ENCODE measurements at places on chromosomes 12 and 14.

GRCh38 chr12:68804657-68805591 is 3.1 kb upstream of the MDM2 start:
- DNase-seq, result no peak

- no peak for DNase-seq
Measured at GRCh38 chr14:71591929-71592328, 340.3 kb upstream of the RGS6 start.

DNA sequence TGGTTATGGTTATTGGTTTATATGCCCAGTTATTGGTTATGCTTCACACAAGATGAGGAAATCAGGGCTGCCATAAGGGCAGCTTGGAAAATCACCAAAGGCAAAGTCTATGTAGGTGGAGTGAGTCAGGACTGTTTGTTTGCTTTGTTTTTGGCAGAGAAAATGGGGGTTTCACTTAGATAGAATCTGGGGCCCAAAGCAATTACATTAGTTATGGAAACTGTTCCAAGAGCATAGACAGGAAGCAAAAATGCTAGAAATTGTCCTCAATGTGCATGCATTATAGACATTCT is 2.2 kb downstream of the VAMP1 start:
- DNase-seq, result no peak

- DNase-seq, result no peak
Measured at GRCh38 chr12:88623777-88624548, 43.7 kb upstream of the KITLG start.

DNA sequence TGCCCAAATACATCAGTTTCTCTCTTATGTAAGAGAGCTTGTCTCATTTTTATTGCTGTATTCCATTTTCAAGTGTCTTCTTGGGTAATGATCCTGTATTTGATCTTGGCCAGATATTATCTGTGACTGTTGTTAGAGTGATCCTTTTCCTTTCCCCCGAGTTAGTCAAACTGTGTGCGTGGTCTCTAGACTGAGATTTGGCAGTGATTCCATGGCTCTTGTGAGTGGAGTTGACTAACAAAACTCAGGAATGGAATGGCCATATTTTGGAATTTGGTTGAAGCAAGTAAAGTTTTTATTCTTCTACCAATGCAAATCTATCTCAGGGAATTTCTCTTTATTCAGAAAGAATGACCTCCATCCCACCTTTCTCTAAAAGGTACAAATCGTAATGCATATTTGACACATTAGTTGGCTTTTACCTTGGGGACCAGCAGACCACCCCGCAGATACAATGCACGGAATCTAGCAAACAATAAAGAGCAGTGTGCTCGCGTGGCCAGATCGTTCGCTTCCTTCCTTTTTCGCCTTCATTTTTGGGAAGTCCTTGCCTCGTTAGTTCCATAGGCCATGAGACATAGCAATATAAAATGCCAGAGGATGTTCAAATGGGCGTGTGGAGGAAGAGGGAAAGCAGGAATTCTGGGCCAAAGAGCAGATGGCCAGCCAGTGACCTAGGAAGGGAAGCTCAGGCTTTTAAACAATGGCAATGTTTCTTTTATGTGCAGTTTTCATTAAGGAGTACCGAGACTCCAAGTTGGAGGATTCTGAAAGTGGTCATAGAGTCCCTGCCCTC is 24.4 kb downstream of the ETV6 start:
- DNase-seq, result no peak

GRCh38 chr12:113007166-113007565 is 28.8 kb downstream of the OAS2 start:
- DNase-seq, result no peak

DNA sequence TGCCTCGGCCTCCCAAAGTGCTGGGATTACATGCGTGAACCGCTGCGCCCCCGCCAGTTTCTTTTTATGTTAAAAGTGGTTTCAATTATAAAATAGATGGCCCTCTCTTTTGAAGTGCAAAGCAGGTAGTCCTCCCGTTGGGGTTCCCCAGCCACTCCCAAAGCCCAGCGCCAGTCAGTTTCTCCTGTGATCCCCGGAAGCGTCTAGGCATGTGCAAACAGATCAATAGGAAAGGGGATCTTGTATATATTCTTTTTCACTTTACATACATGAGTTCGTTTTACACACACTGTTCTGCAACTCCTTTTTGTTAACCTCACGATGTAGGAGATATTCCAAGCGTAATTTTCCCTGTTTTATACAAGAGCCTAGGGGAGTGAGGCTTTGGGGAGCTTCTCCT is 16.3 kb upstream of the DLK1 start:
- DNase-seq, result no peak

DNA sequence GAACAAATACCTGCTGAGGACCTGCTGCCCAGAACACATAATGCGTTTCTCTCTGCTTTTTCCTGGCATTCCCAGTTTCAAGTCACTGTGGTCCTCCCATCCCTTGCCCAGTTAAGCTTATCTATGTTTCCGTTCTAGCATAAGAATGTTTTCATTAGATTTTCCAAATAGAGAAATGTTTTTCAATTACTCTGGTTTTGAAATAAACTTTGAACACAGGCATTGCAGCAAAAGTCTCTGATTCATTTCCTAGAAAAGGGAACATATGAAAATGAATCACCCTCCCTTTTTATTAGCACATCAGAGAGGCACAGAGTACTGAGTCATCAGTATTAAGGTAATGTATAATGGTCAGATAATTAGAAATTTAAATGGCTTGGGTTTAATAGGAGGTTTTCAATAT is 201.1 kb upstream of the TMEM260 start:
- DNase-seq, result no peak

GRCh38 chr12:64650762-64651161 is 40.5 kb downstream of the RASSF3 start:
- DNase-seq, result no peak

GRCh38 chr14:104830781-104831180 is 29.9 kb downstream of the ZBTB42 start:
- no peak for DNase-seq

DNA sequence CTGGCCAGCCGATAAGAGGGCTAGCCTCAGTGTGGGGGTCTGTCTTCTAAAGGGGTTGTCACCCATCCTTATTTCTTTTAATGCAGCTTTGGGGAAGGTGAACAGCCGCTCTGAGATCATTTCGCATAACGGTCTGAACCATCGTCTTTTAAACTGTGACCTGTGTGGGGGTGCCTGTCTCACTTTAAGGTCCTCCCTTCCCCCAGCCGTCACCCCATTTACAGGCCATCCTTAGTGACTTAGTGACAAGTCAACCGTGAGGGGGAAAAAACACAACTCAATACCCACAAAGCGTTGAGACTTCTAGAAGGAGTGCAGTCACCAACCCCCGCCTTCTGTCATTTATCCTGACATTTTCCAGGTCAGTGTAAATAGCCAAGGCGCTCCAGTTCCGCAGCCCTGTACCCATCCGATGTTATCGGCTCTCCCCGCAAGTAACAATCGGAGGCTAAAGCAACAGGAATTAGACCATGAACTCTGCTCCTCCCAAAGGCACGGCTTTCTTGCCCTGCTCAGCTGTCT is 505 bp upstream of the DENND5B start:
- DNase-seq, result no peak

GRCh38 chr14:76472199-76472723 is 96.3 kb downstream of the ESRRB start:
- no peak for DNase-seq

- DNase-seq, result no peak
Measured at GRCh38 chr14:76877871-76878270, 51.7 kb downstream of the LRRC74A start.

DNA sequence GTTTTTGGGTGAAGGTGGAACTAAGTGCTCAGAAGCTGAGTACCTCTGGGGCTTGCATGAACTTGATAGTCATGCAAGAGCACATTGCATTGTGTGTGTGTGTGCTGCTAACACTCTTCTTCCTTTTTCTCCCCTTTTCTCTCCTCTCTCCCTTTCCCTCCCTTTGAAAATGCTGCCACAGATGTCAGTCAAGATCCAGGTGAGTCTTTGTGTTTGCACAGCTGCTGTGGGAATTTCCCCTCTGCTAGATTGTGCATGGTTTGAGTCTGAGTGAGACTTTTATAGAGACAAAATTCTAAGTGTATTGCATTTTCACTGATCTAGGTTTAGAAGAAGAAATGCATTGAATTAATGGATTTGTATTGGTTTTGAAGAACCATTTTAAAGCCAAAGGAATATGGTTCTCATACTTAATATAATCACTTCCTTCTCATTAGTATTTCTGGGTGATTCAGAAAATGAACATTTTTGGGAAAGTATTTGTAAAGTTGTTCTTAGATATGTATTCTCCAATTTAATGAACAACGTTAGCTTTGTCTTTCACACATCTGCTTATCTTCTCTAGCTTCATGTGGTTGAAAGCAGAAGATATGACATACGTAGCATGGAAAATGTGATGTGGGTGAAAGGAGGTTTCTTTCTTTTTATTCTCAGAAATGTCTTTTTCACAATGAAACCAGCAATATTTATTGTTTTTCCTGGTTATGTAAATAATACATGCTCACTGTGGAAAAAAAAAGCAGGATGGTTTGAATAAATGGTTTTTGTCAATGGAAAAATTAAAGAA is 108.5 kb downstream of the NRXN3 start:
- no peak for DNase-seq

- DNase-seq, result no peak
Measured at GRCh38 chr12:51971679-51972421, 20.4 kb downstream of the ACVR1B start.

GRCh38 chr14:76946753-76947077 is 81.8 kb downstream of the IRF2BPL start:
- DNase-seq, result no peak

DNA sequence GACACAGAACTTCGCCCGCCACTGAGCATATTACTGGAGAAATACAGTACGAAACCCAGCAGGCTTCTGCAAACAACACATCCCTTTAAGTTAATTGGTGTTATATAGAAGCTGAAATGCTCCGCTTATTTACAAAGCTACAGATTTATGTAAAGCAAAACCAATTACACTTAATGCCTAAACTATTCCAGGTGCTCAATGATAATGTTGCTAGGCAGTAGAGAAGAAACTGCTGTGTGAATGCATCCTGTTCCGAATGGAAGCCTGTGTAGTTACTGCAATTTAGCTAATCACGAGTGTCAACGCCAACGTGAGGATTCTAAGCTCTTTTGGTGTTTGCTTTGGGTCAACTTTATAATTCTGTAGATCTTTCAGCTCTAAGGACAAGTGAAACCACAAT is 89.8 kb downstream of the SLC15A5 start:
- no peak for DNase-seq

- no peak for DNase-seq
Measured at GRCh38 chr12:113919791-113920190, 46.3 kb downstream of the RBM19 start.

GRCh38 chr14:75434138-75434889 is 6.5 kb downstream of the JDP2 start:
- DNase-seq, result no peak

- no peak for DNase-seq
Measured at GRCh38 chr14:76612654-76613053, 148.6 kb upstream of the VASH1 start.

DNA sequence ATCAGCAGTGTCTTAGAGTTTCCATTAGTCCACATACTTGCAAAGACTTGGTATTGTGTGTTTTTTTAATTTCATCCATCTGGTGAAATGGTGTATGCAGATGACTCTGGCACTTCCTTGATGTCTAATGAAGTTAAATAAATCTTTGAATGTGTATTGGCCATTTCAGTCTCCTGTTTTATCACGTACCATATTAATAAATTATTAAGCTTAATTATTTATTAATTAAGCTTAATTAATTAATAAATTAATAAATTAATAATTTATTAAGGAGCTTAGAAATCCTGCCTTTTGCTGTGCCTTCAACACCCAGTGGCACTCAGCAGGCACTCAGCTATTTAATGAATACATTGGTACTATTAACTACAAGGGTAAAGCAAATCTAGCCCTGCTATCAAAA is 18.2 kb downstream of the PDZRN4 start:
- no peak for DNase-seq

DNA sequence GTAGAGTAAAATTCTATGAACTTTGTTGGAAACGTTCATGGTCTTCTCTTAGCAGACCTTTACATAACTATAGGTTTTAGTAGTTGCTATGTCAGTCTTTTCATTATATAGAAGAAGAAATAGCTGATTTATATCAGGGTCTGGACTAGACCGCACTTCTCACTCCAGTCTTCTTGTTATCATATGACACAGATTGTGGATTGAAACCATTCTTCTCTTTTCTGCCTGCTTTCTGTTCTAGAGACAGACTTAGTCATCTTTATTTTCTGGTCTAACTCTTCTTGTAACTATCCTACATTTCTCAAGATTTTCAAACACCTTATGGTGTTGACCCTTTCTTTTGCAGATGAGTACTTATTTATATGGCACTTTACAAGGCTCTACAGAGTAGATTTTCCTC is 55.7 kb downstream of the PCNX1 start:
- no peak for DNase-seq

DNA sequence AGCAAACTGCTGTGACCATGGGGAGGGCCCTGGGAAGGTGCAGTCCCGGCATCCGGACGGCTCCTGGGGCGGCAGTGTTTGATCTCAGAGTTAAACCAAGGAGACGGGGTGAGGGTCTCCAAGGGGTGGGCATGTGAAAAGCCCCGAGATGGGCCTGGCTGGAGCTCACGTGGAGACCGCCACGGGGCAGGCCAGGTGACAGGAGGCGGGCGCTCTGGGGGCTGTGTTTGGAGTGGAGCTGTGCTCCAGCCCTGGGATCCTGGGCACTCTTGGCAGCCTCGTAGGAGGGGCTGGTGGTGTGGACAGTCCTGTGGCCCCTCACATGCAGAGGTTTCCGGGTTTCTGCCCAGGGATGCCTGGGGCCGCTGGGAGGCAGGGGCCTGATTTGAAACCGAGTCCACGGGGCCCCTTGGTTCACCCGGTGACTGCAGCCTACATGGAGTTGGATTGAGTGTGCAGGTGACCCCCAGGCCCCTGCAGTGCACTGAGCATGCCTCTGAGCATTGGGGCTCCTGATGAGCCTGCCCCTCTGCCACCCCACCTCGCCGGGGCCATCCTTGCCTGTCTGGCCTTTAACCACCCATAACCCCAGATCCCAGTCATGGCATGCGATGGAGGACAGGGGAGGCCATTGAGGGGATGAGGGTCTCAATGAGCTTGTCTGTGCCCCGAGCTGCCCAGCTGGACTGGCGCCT is 8.4 kb downstream of the KIF26A start:
- DNase-seq, result no peak

GRCh38 chr12:90064852-90065801 is 356.5 kb upstream of the ATP2B1 start:
- no peak for DNase-seq

GRCh38 chr14:81141426-81141825 is 79.3 kb downstream of the GTF2A1 start:
- DNase-seq, result no peak

Data from NCI-H2029 treated with DMSO at 0.1 percent for 48 hours (cell line).